Germinal center (tissue), 1 donor: ENCODE measurements at places on chromosomes 5 and 9.

- no peak for DNase-seq
Observed at GRCh38 chr9:123116036-123116435, 82.6 kb downstream of the GPR21 start.

DNA sequence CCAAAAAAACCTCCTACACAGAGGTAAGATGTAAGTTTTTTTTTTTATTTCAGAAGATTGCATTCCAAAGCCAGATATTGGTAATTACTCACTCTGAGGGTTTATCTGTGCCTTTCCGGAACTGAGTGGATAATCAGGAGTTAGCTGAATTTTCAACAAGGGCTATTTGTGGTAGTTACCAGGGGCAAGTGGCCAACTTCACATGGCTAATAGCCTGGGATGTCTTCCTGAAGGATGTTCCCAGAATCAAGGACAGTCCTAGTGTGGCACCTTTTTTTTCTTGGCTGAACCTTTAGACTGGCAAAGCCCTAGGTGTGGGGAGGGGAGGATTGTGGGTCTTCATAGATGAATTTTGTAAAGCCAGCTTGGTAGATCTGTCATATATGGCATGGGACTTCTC, 7.1 kb downstream of the LARP1 start:
- no peak for DNase-seq

GRCh38 chr9:131117121-131117761, 8.1 kb upstream of the NUP214 start:
- no peak for DNase-seq

GRCh38 chr5:167730121-167730520, 561.3 kb upstream of the WWC1 start:
- no peak for DNase-seq

DNA sequence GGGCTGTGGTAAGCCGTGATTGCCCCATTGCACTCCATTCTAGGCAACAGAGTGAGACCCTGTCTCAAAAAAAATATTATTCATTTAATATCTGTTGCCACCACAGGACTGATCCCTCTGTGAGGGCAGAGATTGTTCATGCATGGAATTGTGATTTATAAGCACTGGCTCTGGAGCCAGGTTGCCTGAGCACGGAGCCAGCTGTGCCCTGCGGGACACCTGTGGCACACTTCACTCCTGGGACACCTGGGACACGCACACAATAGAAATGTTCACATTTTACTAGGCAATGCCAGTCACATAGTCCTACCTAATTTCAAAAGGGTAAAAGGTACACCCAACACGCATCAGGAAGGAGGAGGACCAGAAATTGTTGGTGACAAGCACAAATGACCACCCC, 83.0 kb upstream of the GABRP start:
- no peak for DNase-seq

GRCh38 chr5:61609840-61610677, 278.0 kb downstream of the ZSWIM6 start:
- no peak for DNase-seq

DNA sequence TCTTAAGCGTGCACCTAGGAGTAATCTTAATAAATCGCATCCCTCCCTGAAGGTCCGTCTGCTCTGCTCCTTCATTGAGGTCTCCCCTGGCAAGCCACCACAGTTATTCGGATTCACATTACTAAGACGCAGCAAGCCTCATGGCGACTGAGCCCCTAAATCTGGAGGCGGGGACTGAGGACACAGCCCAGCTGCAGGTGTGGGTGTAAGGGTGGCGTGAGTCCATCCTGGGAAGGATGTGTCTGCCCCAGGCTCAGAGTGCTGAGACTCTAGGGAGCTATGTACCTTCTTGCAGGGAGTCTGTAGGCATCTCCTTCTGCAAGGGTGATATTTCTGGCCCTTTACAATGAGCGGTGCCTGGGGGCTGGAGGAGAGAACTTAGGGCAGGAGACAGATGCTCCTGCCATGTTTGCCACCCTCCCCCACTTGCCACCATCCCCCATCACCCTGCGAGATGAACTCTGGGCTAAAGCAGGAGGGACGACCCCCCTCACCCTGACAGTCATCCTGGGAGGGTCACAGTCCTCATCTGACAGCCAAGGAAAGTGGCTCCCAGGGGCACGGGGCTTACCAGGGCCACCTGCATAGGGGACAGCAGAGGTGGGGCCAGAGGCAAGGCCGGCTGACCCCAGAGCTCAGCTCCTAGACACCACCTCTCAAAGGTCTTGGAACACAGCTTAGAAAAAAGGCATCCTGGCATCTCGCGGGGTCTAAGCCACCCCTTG, 76.4 kb upstream of the FCN1 start:
- no peak for DNase-seq

DNA sequence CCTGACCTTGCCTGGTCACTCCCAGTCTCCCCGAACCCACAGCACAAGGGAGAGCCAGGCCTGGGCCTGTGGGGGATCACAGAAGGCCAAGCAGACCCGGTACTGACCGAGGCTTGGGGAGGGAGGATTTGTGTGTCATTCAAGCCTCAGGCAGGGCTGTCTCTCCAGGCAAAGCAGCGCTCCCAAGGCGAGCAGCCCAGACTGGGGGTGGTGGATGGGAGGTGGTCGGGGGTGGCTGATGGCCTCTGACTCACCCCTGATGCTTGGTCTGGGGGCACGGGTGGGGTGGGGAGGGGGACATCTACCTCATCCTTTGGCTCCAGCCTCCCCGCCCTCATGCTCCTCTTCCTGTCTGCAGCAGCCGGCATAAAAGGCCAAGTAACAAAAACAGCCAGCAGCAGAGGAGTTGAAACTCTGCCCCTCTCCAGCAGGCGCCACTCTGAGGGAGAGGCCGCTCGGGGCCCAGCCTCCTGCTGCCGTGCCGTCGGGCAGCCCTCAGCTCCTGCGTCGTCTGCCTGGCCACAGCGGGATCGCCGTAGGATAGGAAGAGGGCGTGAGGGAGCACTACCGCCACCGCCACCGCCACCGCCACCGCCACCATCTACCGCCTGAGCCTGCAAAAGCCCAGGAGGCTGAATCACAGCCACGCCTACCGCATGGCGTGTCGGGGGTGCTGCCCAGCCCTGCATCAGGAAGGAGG, 166.0 kb downstream of the OLFM1 start:
- DNase-seq, result no peak

DNA sequence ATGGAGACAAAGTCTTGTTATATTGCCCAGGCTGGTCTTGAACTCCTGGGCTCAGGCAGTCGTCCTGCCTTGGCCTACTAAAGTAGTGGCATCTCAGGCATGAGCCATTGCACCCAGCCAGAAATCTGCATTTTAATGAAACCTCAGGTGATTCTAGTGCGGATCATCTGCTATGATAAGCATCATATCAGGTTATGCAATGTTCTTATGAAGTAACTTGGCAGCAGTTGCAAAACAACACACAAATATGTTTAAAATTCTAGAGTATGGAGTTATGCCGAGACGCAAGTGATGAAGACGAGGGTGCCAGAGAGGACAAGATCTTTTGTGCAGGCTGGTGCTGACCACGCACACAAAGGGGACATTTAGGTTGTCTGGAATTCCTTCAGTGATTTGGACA, 153.2 kb upstream of the MEF2C start:
- DNase-seq, result no peak

- DNase-seq, result no peak
Observed at GRCh38 chr9:21523021-21524014, 41.2 kb upstream of the IFNE start.

- no peak for DNase-seq
Observed at GRCh38 chr9:136771907-136772415, 7.6 kb upstream of the LCN15 start.

DNA sequence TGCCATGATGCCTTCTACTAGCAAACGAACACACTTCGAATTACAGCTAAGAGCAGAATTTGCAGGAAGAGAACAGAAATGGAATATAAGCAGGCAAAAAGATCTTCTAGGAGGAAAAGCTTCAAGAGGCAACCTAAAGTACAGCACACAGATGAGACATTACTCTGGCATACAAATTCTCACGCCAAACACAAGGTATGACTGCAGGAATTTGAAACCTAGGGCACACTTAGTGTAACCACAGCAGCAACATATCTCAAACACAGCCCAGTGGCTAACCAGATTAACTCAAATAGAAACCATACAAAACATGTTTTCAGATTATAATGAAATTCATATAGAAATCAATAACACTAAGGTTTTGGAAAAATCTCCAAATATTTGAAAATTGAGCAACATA, 481.0 kb upstream of the RGMB start:
- DNase-seq, result no peak

- no peak for DNase-seq
Observed at GRCh38 chr5:71864730-71865601, 145.9 kb downstream of the CARTPT start.

- DNase-seq, result no peak
Observed at GRCh38 chr5:68217528-68217927, 2.0 kb downstream of the PIK3R1 start.

GRCh38 chr5:36495611-36496010, 110.8 kb upstream of the SLC1A3 start:
- no peak for DNase-seq

DNA sequence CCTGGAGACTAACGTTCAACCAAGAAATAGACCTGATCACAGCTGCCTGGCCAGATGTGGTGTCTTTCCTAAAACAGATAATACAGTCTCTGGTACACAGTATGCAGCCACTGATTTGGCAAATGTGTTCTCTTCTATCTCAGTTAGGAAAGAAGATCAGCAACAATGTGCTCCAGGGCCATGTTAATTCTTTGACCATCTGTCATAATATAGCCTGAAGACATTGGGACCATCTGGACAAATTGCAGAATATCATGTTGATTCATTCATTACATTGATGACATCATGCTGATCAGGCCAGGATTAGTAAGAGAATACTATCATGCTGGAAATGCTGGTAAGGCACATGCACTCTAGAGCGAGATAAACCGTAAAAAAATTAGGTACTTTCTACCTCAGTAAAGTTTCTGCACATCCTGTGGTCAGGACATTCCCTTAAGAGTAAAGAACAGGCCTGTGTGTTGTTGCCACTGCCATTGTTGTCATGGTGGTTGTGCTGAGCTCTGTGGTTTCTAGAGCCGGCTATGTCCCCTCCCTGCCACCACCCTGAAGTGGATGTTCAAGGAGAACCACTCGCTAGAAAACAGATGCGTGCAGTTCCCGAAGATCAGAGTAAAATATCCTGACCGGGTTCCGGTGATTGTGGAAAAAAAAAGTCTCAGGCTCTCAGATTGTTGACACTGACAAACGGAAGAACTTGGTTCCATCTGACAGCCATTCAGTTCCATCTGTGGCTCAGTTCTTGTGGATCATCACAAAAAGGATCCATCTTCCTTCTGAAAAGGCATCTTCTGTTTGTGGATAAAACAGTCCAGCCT, 6.4 kb upstream of the JMY start:
- DNase-seq, result no peak

- DNase-seq, result no peak
Observed at GRCh38 chr9:113648048-113648447, 184.5 kb downstream of the RGS3 start.

DNA sequence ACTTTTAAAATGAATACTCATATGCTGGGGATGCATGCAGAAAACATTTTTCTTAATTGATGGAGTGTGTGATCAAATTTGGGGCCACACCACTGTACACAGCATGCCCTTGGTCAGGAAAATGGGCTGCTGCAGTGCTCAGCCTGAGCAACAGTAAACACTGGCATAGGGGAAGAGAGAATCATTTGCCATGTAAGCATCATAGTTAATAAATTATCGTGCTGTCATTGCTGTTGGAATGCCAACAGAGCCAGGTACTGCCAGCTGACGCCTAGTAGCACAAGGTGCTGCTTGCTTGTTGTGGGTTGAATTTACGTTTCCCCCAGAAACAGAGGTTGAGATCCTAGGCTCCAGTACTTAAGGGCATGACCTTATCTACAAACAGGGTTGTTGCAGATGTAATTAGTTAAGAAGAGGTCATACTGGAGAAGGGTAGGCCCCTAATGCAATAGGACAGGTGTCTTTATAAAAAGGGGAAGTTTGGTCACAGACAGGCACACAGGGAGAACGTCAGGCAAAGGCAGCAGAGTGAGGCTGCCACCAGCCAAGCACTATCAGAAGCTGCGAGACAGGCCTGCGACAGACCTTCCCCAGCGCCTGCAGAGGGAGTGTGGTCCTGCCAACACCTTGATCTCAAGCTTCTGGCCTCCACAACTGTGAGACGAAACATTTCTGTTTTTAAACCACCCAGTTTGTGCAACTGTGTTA, 25.3 kb downstream of the DAP start:
- DNase-seq, result peak; percentile 71

GRCh38 chr9:34170237-34170991, 8.4 kb upstream of the UBAP1 start:
- DNase-seq, result no peak
